HFF-Myc (cell line): ENCODE measurements at places on chromosomes 16 and 17.
A peak's percentile ranks its signal among the peaks of the same experiment; 100 is the strongest.

DNA sequence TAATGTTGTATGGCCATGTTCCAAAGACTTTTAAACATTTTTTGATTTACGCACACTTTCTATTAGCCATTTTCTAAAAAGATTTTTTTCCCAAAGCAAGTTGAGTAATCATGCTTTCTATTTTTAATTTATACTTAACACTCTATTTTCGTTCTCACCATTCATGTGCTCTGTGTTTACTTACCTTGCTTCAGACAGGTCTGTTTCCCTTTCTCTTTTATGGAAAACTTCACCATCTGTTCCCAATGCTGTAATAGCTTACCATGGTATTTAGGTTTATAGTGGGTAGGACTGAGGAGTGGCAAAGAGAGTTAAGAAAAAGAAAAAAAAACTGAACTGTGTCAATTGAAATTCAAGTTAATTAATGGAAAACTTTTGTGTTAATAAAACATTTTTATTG lies 37.5 kb upstream of the KCNJ16 start:
- DNase-seq = no peak

- DNase-seq = peak; percentile 66
These were observed 25.9 kb downstream of the OGFOD1 start for GRCh38 chr16:56477096-56477878.

GRCh38 chr17:37488009-37488604 lies 1.6 kb upstream of the DUSP14 start:
- peak; percentile 93 for DNase-seq

- peak; percentile 65 for DNase-seq
These were observed 347.2 kb downstream of the SOX9 start for GRCh38 chr17:72467841-72468653.

- no peak for DNase-seq
These were observed 41.9 kb upstream of the ENDOV start for GRCh38 chr17:80372922-80373570.

DNA sequence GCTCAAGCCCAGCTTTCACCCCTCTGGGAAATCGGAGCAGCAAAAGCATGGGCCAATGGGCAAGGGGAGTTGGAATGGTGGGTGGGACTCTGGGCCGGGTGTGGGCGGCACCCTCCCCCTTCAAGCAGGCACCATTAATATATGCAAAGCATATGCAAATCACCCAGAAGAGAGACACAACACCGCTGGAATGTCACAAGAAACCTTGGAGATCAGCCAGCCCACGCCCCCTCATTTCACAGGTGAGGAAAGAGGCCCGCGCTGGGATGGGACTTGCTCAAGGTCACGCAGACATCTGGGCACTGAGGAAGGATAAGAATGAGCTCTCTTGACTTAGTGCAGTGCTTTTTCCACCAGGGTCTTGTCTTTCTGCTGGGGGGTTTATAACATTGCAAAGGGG lies 4.8 kb downstream of the SRCIN1 start:
- no peak for DNase-seq

DNA sequence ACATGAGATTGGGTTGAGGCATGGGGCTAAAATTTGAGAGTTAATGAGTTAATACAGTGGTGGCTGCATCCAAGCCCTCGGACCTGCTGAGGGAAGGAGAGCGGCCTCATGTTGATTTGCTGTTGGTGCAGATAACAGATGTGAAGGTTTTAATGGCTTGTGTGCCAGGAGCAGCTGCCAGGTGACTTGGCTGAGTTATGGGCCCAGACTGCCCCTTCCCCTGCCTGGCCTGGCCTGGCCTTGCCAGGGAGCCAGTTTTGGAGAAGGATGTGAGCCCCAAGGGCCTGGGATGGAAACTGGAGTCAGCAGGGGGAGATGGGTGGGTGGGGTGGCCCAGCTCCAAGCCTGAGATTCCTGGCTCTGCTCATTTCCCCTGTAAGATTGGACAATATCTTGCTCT lies 230.1 kb downstream of the CBLN1 start:
- no peak for DNase-seq

DNA sequence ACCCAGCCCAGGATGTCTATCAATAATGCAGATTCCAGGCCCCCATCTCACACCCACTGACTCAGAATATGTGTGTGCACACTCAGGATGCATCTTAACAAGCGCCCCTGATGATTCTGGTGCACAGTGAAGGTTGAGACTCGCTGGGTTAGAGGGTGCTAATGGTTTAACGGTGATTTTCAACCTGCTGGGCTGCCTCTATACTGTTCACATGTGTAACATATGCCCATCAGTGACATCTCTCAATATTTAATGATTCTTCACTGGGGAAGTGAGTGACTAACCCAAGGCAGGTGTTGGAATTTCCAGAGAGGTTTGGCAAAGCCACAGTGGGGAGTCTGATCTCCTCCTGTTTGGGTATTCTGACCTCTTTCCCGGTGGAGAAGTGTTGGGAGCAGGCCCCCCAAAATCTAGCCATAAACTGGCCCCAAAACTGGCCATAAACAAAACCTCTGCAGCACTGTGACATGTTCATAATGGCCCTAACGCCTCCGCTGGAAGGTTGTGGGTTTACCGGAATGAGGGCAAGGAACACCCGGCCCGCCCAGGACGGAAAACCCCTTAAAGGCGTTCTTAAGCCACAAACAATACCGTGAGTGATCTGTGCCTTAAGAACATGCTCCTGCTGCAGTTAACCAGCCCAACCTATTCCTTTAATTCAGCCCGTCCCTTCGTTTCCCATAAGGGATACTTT lies 4.1 kb upstream of the DOC2B start:
- DNase-seq = no peak

GRCh38 chr16:27314161-27314723 lies 468 bp downstream of the IL4R start:
- peak; percentile 55 for DNase-seq

DNA sequence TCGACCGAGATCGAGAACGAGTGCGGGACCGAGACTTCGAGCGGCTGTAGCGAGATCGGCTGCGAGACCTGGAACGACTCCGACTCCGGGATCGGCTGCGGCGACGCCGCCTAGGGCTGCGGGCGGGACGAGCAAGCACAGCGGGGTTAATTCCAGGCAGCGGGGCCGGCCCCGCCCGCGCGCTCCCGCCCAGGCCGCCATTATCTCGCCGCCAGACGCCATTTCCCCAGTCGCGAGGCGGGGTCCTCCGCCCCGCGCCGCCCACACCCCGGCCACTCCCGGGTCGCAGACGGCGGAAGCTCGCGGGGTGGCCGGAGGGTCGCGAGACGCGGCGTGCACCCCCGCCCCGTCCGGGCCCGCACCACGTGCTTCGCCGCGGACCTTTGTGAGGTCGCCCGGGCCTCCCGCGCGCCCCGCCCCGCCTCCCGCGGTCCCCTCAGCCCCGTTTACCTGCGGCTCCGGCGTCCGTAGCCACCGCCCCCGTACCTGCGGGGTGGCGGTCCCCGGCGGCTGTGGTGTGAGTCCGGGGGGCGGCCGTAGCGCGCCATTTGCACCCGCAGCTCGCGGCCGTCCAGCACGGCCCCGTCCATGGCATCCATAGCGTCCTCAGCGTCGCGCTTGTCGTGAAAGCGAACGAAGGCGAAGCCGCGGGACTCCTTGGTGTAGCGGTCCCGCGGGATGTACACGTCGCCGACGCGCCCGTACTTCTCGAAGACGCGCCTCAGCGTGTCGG lies 616 bp downstream of the SRSF2 start:
- DNase-seq = no peak

GRCh38 chr17:35605678-35606077 lies 18.6 kb downstream of the AP2B1 start:
- peak; percentile 29 for DNase-seq

DNA sequence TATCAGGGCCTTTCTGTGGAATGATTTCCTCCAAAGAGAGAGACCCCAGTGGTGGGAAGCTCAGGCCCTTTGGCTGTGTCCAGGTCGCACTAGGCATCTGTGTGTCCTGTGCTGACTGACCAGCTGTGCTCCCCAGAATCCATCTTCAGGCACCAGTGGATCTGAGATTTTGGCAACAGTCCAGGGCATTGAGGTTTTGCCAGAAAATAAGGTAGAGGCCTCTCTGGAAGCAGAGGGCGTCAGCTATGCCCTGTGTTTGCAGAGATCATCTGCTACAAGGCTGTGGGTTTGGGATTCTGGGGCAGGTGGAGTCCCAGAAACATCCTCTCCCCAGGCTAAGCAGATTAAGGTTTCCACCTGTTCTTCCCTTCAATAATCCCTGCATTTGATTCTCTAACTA lies 57.5 kb upstream of the TOB1 start:
- DNase-seq = no peak

- no peak for DNase-seq
These were observed 214.1 kb downstream of the HS3ST3B1 start for GRCh38 chr17:14514973-14515372.

GRCh38 chr17:38748149-38748891 lies at the start of gene PCGF2:
TSS of gene PCGF2 (minus strand) at chr17:38748336. CDS start at chr17:38740402, 7,934 bp downstream.
- peak; percentile 72 for DNase-seq

GRCh38 chr16:77300256-77300655 lies 101.0 kb downstream of the SYCE1L start:
- DNase-seq = no peak

DNA sequence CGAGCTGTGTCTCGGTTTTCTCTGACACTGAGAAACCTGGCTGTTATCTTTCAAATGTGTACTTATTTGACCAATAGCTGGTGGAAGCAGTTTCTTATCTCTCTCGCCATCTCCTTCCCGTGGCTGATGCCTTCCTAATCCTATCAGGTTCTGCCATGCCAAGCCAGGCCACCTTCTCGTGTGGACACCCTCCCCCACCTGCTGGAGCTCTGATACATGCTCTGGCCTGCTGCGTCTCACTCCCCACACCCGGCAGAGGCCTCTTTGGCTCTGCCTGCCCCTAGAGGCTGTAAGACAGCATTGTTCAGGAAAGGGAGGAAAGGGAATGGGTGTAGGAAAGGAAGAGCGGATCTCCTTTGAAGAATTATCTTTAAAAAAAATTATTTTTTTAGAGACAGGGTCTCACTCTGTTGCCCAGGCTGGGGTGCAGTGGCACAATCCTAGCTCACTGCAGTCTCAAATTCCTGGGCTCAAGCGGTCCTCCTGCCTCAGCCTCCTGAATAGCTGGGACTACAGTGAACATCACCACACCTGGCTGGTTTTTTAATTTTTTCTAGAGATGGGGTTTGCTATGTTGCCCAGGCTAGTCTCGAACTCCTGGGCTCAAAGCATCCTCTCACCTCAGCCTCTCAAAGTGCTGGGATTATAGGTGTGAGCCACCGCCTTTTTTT lies 7.5 kb upstream of the ARMC5 start:
- no peak for DNase-seq
